NCI-H526 treated with DMSO at 0.1 percent for 48 hours (cell line): ENCODE measurements at places on chromosomes 2 and 18.

DNA sequence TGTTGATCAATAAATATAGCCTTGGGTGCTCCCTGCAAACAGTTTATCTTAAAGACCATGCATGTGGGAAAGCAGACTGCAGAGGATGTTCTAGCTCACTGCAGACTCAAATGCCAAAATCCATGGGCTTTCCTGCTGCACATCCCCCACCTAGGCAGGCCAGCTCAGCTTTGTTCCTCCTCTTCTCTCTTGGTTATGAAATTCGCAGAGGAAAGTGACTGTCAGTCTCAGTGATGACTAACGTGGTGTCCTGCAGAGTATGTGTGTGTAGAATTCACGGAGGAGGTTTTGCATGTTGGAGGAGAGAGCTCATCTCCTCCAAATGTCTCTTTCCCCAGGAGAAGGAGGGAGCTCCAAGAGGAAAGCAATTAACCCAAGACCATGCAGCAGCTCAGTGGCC is 21.4 kb upstream of the KCNS3 start:
- DNase-seq = no peak

GRCh38 chr2:159550231-159550630 is 66.1 kb downstream of the BAZ2B start:
- no peak for DNase-seq

DNA sequence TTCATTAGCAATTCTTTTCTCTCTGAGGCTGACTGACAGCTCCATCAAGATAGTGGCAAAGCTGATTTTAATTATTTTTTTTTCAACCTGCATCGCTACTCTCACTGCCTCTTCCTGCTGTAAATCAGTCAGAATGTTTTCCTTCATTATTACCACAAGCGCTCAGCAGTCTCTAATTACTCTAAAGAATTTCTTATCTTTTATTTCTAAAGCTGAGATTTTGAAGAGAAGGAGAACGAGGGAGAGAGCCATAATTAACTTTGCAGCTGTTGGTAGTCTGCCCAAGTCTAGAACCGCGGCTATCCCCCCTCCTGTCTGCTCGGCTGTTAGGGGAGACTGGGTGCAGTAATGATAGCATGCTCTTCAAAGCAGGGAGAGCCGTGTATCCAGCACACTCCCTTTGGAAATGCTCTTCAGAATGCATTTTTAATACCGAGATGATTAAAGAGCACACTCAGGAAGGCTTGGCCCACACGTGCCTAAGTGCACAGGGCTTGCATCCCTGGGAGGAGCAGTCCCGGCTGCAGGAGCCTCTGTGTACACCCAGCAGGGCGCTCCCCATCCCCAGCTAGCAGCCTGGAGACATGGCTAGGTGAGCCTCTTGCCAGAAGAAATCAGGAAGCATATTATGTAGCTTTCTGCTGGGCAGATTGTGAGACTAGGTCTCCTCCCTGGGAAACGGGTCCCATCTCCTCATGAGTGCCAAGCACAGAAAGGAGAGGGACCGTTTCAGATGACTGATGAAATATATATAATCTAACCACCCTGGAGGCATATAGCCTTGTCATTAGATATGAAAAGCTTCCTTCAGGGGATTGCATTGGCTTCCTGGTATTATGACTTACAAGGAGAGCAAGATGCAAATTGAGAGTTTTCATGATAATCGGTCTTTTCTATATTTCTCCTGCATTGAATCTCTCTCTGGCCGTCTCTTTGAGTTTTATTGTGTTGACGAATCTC is 555.2 kb downstream of the CMPK2 start:
- DNase-seq = no peak

- no peak for DNase-seq
Observed at GRCh38 chr18:51757255-51757924, 559.9 kb upstream of the MEX3C start.

GRCh38 chr2:111638274-111638877 is 245.6 kb downstream of the ANAPC1 start:
- no peak for DNase-seq

GRCh38 chr2:70678576-70679143 is 89.3 kb downstream of the ADD2 start:
- no peak for DNase-seq

DNA sequence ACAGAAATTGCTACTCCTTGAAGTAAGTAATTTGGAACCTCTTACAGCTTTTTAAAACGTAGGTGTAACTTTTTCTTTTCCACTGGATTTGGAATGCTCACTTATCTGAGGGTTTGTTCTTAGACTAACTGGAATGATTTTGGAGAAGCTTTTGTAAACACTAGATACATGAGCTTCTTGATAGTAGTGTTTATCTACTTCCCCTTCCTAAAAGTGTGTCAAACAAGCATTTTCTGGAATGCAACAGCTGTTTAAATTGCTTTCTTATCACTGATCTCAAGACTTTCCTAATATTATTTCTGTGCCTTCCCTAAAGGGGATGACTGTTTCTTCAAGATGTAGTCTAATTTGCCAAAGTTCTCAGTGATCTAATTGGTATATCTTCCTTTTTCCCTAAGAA is 282.6 kb downstream of the CCDC178 start:
- no peak for DNase-seq

GRCh38 chr2:9004338-9005204 is 1.1 kb upstream of the MBOAT2 start:
- no peak for DNase-seq
